HT1080 (cell line): ENCODE measurements at places on chromosomes 12 and 14.

DNA sequence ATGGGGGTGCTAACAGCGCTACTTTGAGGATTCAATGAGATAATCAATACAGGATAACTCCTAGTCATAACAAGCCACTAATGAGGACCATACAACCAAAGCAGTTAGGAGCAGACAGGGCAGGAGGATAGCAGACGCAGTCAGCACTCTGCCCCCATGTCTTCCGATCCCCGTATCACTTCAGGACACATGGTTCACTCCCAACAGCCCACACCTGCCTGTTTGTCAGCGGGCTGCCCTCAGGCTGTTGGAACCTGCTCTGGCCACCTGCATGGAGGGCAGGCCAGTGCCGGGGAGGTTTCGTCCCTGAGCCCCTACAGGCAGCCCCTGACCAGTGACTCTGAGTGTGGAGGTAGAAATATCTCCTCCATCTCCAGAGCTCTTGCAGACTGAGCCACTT lies 37.1 kb upstream of the LTBP2 start:
- no peak for DNase-seq

GRCh38 chr14:50943261-50943942 lies 881 bp downstream of the PYGL start:
- peak; percentile 59 for DNase-seq

DNA sequence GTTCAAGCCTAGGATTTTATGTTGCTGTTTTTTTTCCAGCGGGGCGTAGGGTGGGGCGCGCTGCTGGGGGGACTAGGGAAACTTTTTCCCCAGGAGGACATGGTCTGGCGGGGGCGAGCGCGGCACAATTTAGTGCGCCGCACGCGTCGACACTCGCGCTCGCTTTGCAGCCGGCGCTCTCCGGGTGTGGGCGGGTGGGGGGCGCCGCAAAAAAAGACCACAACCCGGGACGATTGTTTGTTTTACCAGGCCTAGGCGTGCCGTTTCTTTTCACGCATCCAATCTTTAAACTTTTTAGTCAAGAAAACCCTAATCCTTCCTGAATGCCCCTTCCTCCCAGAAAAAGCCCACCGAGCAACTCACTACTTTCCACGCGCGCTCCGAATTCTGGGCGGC lies 865 bp upstream of the ZFP36L1 start:
- DNase-seq = no peak

DNA sequence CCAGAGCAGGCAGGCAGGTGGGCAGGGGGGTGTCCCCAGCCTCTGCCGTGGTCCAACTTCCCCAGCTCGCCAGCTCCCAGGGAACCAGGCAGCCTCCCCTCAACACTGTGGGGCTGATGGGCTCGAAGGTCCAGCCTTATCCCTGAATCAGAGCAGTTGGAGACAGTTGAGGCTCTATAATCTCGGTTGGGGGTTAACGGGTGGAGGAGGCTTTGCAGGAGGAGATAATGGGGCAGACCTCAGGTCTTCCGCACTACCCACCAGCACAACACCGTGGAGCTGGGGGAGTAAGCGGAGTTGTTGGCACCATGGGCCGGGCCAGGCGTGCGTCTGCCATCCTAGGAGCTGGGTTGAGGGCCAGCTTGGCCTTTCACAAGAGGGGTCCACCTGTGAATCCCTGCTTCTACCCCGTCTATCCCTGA lies 13.9 kb upstream of the HDAC7 start:
- DNase-seq = no peak

DNA sequence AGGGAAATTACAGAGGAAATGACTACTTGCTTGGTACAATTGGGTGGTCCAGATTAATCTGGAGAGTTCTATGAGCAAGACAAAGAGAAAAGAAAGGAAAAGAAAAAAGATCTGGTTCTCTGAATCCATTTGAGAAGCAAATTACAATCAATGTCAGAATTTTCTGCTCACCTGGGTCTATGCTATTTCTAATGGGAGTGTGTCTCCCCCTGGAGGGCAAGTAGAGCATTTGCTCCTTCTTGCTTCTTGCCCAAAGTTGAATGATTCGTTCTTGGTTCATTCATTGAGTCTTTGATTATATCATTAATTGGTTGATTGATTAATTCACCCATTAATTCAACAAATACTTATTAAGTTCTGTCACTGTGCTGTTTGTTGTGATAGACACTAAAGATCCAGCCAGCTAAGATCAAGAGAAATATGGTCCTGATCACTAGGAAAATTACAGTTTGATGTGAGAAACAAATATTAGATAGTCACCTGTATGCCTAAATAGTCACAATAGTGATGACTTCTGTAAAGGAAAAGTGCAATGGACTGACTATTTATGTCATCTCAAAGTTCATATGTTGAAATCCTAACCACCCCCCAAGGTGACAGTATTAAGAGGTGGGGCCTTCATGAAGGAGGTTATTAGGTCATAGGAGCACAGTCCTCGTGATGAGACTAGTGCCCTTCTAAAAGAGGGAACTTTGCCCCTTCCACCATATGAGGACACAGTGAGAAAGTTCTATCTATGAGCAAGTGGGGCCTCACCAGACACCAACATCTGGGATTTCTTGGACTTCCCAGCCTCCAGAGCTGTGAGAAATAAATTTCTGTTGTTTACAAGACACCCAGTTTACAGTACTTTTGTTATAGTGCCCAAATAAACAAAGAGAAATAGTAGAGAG lies 8.0 kb upstream of the ASB8 start:
- DNase-seq = no peak

GRCh38 chr12:91289906-91290305 lies 107.3 kb upstream of the DCN start:
- no peak for DNase-seq

DNA sequence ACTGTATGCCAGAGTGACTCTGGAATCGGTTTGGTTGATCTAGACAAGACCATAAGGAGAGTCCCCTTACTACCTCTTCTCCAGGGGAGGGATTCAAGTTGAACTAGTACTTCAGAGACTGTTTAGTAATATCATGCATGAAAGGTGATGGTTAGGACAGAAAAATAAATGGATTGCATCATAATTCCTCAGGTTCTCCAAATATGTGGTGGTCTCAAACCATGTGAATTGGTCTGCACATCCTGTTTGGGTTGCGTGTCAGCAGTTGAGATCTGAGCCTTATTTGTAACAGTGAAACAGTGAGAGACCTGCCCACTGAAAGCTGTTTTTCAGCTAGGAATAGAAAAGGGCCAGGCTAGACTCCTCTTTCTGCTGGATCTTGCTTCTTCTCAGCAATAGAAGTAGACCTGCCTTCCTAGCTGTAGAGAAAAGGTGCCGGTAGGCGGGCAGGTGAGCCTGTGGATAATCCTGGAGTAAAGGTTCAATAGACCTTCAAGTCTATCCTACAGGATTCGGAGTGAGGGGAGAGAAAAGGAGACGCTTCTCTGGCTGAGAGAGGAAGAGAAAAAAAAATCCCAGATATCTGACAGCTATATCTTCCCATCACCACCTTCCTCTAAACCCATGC lies 258.5 kb upstream of the E2F7 start:
- no peak for DNase-seq

DNA sequence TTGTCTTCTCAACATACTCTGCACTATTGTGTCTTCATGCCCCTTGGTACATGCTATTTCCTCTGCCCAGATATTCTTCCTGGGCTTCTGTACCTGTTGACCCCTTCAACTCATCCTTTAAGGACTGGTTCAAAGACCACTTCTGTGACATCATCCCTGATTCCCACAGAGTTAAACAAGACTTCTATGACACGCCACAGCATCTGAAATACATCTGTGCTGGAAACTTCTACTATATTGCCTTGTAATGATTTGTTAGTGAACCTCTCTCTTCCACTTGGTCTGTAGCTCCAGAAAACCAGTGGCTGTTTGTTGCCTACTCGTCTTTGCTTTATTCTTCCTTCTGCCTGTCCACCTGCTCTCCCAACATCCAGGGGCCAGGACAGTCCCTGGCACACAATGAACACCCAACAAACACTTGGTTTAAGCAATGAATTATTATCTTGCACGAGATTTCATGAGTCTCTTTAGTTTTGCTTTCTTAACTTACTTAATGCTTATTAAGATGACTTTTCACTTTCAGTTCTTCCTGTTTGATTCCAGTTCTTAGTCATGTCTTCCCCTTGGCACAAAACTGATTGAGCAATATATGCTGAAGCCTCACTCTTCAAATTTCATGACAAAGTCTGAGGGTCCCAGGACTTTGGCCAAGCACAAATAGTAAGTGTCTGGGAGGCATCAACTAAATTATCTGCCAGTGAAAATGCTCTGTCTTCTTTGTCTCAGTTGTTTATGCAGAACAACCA lies 485.9 kb downstream of the APAF1 start:
- peak; percentile 13 for DNase-seq

DNA sequence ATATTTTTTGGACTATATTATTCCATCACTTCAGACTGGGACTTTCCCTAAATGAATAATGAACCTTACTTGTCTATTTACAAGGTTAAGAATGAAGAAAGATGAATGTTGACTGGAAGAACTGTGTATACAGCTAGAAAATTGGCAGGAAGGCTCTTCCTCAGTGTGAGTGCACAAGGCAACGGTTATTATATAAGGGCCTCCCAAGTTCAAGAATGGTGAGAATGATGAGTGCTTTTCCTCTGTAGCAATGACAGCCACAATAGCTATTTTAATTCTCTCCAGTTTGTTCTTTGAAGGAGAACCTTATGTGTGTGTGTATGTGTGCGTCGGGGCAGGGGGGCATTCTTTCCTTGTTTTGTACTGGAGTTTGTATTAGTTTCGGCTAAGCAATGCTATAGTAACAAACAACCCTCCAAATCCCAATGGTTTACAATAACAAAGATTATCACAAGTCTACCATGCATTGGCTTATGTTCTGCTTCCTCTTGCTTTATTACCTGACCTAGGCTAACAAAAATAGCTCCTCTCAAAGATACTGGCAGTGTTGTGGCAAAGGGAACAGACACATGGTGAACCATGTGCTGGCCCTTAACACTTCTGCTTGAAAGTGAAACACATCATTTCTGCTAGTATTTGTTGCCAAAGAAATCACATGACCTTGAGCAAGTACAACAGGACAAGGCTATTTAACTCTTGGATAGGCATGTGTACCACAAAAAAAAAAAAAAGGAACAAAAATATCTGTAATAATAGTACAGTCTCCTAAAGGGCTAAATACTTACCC lies 139.5 kb downstream of the RMST start:
- no peak for DNase-seq

GRCh38 chr12:14691560-14691959 lies 4.8 kb downstream of the GUCY2C start:
- no peak for DNase-seq

DNA sequence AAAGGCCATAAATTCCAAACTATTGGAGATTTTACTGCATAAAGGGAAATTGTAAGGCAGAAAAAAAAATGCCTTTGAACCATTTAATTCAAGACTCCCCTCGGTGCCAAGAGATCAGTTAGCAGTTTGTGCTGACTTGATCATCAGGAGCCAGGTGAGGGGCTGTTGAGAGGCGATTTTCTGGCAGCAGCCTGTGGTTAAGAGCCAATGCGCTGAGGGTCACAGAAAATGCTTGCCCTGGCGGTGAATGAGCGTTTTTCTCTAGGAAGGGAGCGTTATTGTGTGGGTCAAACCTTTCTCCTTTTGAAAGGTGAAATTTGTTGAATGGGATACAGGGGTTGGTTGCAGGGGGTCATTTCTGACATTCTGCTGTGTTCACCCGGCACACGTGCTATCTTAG lies 4.7 kb downstream of the SRRM4 start:
- no peak for DNase-seq

DNA sequence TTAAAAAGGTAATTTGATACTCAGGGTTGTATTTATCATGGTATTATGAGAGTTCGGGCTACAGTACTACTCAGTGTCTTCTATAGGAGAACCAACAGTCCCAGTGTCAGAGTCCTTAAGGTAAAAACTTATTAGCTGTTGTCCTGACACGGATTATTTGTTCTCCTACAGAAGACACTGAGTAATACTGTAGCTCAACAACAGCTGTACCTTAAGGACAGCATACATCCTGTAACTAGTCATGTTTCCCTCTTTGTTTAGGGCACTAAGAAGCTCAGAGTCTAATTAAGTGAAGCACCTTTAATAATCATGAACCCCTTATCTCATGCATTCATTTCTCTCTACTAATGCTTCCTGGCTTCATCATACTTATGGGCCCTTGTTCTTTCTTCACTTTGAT lies 33.9 kb downstream of the ARF6 start:
- DNase-seq = no peak

GRCh38 chr14:45145214-45145613 lies 9.5 kb downstream of the FANCM start:
- no peak for DNase-seq

GRCh38 chr12:115384391-115384790 lies 700.4 kb upstream of the TBX3 start:
- DNase-seq = no peak

DNA sequence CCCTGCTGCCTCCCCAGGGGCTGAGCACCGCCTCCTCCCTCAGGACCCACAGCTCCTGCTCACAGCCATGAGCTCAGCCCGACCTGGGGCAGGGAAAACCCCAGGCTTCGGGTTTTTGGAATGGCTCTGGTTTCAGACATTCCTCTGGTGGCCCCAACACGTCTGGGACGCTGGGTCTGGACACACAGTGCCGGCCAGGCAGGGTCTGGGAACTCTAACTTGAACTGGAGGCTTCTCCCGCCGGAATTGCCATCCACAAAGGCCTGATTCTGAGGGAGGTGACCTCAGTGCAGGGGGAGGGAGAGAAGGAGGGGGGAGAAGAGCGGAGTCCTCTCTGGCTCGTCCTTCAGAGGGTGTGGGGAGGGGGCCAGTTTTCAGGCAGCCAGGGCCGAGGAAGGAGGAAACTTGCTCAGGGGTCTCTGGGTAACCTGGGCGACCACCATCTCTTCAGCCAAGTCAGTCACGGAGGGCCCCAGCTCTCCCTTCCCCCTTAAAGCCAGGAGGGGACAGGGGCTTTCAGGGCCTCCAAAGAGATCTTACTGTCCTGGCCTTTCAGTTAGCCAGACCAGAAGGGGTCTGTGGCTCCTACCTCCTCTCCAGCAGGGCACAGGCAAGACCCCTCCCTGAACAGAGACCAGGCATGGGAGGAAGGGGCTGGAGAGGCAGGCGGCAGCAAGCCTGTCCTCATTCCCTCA lies 19.4 kb downstream of the NCKAP5L start:
- DNase-seq = no peak

GRCh38 chr12:76441016-76441415 lies 92.8 kb upstream of the BBS10 start:
- no peak for DNase-seq

DNA sequence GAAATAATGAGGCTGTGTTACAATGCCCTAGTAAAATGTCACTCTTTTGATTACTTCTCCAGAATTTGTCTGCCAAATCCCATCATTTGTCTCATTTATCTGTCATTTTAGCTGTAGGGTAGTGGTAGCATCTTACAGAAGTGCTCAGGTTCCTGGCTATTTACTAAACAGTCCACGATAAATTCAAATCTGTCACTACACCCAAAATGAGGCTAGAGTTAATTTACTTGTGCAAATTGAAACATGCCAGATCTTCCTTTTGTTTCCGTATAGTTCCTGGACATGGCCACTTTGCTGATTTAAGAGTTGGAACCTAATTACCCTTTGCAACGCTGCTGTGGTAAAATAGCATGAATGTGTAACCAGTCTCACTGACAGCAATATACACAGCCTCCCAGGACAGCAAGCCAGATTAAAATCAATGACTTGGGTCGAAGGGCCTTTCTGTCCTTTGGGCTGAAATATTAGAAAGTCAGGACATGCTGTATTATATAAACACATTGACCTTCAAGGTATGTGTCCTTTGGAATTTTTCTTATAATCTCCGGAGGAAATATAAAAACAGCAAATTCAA lies 485.4 kb downstream of the MDGA2 start:
- no peak for DNase-seq

- DNase-seq = peak; percentile 20
Observed at GRCh38 chr12:10153271-10154144, 18.4 kb downstream of the OLR1 start.
